ENCODE measurements at places on chromosomes 3 and 15.
A peak's percentile ranks its signal among the peaks of the same experiment; 100 is the strongest.

GRCh38 chr3:134356411-134357040, 17.7 kb downstream of the AMOTL2 start:
- DNase-seq, result no peak

GRCh38 chr15:76342382-76343201, 6.0 kb downstream of the ISL2 start:
- DNase-seq, result peak; percentile 20

GRCh38 chr15:101510212-101511197, 21.0 kb upstream of the PCSK6 start:
- DNase-seq, result no peak

DNA sequence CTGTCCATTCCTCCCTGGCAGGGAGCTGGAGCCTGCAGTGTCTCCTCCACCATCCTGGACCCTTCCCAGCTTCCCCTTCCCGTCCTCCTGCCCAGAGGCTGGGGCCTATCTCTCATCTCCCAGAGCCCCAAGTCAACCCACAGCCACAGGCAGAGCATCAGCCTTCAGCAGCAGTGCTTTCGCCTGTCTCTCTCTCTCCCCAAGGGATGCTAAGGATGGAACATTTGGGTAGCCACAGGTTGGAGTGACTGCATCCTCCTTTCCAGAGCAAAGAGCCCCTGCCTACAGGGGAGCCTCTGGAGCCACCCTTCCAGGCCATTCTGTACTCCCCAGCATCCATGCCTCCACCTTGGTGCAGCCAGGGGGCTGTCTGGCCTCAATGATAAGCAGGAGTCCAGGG, 4.2 kb downstream of the PLCB2 start:
- DNase-seq, result no peak

DNA sequence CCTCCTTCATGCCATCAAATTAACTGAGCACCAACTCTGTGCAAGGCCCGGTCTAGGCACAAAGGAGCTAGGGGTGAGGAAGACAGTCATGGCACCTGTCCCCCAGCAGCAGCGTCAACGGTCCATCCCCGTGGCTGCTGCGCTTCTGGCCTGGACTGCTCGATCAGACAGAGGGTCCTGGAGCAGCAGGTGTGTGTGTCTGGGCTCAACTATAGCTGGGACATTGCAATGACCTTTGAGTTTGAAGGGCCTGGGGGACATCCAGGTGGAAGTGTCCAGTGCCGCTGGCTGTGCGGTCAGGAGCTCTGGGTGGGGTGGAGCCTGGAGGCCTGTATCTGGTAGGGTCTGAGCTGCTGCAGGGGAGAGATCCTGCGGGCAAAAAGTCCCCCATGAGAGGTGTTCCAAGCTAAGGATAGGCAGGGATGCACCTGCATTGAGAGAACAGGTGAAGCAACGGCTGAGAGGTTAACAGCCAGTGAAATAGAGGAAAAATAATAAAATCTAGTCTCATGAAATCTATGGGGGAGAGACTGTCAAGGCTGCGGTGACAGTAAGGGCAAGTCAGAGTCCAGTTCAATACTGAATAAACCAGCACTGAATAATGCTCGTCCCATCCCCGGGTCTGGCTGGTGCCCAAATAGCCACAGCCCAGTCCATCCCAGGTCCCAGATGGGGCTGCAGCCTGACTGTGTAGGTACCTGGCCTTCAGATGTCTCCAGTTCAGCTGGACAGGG, 25.4 kb upstream of the SLC41A3 start:
- no peak for DNase-seq

- peak; percentile 46 for DNase-seq
Measured at GRCh38 chr3:57983734-57984518, 24.3 kb upstream of the FLNB start.

DNA sequence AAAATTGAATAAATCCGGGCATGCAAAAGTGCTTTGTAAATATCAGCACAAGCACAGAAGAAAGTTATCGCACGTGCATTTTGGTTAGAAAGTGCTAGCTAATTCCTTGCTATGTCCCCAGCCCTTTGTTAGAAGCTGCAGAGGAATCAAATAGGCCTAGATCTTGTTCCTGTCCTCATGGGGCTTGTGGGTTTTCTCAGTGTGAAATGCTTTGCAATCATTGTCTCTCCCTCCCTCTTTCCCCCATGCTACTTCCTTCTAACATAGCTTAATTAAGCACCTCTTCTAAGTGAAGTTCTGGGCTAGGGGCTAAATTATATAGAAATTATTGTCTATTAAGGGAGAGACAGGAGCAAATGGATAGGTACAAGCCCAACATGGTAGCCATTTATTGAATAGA, 271.7 kb downstream of the RPLP1 start:
- no peak for DNase-seq

DNA sequence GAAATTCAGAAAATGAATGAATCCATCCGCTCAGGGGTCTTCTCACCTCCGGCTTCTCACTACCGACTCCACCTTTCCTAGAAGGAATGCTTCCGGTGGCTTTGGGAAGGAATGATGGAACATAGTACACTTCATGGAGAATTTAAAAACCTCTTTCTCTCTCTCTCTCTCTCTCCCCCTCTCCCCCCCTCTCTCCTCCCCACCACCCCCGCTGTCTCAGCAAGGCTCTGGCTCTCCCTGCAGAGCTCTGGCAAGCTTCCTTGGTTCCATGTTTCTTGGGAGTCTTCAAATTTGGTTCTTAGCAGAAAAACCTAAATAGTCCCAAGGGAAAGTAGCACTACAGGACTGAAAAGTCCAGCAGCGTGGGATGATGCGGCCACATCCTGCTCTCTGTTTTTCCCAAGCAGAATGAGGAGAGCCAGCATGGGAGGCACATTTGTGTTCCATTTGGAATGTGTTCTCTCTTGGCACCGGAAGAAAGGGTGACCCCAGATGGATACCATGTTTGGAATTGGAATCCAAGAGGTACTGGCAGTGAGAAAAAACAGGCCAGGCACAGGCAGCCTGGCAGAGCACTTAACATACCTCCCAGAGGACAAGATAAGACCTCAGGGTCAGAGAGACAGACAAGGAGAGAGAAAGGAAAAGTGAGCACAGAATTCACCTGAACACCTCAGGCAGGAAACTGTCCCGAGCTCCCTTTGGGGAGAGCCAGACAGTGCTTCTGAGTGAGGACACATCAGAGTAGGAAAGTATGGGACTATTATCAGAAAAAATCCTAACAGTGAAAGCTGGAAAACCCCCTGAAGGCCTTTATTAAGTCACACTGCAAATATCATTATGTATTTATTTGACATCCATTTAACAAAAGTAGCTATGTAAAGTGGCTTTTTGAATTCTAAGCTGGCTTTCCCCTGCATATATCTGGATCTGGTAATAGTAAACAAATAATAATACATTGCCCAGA, at the start of gene POPDC2:
Gene POPDC2, minus strand, starts transcription at position 116 of the 967 bp plus-strand sequence. CDS start 166 bp downstream, outside the sequence.
- DNase-seq, result no peak

- no peak for DNase-seq
Measured at GRCh38 chr3:152071924-152072323, 196.8 kb upstream of the MBNL1 start.

DNA sequence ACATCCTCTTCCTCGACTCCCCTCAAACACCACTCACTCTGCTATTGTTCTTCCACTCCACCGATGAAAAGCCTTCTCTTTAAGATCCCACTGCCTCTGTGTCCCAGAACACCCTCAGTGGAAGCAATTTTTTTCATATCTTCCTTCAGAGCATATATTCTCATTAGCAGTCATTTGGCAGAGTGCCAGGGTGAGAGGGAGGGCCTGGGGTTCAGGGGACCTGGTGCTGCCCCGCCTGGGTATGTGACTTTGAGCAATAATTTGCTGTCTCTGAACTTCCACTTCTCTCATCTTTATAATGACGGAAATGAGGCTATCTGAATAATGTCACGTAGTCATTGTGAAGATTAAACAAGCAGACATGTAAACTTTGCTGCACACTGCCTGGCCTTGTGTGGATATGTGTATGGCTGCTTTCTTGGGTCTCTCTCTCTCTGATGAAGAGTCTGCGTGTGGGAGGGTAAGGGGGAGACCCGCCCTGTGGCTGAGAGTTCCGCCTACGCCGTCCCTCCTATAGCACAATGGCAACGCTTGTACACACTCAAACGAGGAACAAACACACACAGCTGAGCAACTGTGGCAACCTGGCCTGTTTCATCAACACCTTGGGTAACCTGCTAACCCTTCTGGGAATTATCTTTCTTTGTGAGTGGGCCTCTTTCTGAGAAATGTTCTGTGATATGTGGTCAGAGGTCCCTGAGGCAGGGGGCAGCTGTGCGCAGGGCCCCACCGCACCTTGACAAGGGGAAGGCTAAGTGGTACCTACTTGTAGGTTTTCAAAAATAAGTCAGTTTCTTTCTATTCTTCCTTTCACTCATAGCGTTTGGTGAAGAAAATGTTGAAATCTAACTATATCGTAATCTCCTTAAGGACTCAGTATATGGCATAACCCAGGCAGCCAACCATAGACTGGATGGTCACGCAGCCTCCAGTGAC, 369.8 kb downstream of the SV2B start:
- DNase-seq, result peak; percentile 60

DNA sequence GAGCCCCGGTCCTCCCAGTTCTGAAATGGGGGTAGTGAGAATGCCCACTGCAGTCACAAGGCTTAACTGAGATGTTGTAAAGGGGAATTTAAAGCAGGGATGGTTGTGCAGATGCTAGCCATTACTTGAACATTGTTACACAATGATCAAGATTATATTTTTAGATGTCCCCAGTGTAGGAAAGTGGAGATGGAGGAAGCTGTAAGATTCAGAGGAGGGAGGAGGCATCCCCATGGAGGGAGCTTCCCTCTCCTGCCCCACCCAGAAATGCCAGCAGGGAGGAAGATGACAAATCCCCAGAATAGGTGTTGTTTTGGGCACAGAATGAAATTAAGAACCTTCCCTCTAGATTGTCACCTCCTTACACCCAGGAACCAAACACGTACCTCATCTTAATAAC, 46.1 kb downstream of the EFCAB12 start:
- no peak for DNase-seq

- no peak for DNase-seq
Measured at GRCh38 chr15:99681990-99682389, 51.2 kb downstream of the LYSMD4 start.

GRCh38 chr3:21020043-21020442, 731.0 kb downstream of the ZNF385D start:
- DNase-seq, result no peak

DNA sequence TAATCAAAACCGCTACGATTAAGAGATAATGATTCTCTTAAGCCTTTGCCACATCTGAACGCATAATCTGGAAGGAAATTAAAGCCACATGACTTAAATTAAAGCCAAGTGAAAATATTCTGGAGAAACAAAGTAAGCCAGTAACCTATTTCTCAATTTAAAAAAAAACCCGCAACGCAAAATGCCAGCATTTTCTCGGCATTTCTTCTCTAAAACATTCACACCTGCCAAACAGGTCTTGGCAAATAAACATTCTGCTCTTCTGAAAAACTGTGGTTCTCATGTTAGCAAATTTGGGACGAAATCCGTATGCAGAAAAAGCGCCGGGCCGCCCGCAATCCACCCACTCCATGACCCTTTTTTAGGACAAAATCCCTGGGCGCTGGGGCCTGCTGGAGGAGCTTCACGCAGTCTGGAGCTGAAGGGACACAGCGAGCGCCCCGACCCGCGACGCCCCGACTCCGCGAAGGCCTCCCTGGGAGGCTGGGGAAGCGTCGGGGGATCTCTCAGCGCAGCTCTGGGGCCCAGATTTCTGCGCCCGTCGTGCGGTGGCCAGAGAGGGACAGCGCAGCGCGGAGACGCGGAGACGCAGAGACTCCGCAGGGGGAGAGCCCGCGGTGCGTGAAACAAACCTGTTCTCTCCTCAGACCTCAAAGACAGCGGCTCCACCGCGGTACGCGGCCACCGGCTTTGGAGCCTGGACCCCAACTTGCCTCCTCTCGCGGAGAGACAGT, 471 bp downstream of the NKIRAS1 start:
- DNase-seq, result no peak

GRCh38 chr15:50232791-50233190, 32.7 kb downstream of the HDC start:
- no peak for DNase-seq

- no peak for DNase-seq
Measured at GRCh38 chr3:24510030-24510648, 15.5 kb upstream of the THRB start.

- DNase-seq, result no peak
Measured at GRCh38 chr15:90309020-90309419, 43.1 kb upstream of the ZNF774 start.

GRCh38 chr15:83486363-83486762, 39.2 kb downstream of the SH3GL3 start:
- no peak for DNase-seq

DNA sequence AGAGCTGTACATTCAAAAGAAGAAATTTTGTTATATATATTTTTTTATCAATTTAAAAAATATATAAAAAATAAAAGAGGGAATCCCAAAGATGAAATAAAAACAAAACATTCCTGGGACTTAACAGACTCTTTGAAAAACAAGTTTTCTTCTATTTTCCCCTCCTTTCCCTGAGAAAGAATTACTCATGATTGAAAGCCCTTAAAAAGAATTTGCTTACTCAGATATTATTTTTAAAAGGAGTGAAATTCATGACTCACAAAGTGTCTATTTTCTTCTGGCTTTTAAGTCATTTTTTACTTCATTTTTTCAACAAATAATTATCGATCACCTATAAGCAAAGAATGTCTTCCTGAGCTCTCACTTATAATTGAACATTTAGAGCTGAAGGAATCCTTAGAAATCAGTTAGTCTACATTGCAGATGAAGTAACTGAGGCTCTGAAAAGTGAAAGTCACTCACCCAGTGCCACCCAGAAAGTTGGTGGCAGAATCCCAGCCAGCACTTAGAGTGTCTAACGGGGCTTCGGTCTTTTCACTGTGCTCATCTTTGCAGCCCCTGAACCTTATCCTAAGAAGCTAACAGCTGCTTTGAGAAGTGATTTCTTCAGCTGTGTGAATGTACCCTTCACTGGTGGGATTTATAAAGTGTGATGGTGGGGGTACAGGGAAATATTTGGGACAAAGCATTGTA, 42.5 kb upstream of the NUDT16 start:
- no peak for DNase-seq

DNA sequence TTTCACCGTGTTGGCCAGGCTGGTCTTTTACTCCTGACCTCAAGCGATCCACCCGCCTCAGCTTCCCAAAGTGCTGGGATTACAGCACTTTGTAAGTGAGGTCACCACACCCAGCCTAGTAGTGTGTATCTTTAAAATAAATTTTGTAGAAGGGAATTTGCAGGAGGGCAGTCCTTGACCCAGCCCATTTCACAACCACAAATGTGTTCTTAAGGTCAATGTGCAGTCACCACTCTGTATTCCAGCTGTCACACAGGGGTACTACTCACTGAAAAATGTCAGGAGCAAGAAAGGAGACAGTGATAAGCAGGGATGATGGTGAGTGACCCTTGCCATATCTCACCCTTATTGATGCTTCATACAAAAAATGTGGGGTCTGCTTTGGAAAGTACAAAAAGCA, 98.5 kb downstream of the FRMD5 start:
- no peak for DNase-seq

GRCh38 chr15:50302581-50302980, 37.1 kb upstream of the HDC start:
- DNase-seq, result no peak

- no peak for DNase-seq
Measured at GRCh38 chr3:70974747-70975146, 608.8 kb downstream of the FOXP1 start.

GRCh38 chr3:24128199-24129005, 183.3 kb downstream of the NR1D2 start:
- no peak for DNase-seq

All from activated T-cell treated with anti-CD3 and anti-CD28 coated beads for 48 hours (primary cell).